ENCODE measurements at places on chromosomes 11 and 22.

- DNase-seq = no peak
Observed at GRCh38 chr11:1440496-1440895, 46.1 kb downstream of the MOB2 start.

DNA sequence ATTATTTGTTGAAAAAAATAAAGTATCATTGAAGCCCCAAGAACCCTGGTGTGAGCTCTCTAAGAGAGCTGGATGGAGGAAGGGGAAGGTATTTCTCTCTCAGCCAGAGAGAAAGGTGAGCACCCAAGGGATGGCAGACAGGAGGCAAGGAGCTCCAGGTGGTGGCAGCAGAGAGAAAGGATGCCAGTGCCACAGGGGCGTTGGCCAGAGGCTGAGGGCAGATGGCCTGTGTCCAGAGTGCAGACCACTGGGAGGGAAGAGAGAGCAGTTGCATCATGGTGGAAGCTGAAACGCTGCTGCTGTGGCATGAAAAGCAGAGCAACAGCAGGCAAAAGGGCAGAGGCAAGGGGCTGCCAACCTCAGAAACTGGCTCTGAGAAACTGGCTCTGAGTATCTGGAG is 8.5 kb downstream of the SPON1 start:
- DNase-seq = peak; percentile 29

GRCh38 chr11:41779401-41779960 is 320.0 kb upstream of the LRRC4C start:
- DNase-seq = no peak

GRCh38 chr11:129853518-129854231 is 38.0 kb downstream of the TMEM45B start:
- DNase-seq = peak; percentile 73

- DNase-seq = no peak
Observed at GRCh38 chr11:72513411-72513810, 79.1 kb upstream of the CLPB start.

DNA sequence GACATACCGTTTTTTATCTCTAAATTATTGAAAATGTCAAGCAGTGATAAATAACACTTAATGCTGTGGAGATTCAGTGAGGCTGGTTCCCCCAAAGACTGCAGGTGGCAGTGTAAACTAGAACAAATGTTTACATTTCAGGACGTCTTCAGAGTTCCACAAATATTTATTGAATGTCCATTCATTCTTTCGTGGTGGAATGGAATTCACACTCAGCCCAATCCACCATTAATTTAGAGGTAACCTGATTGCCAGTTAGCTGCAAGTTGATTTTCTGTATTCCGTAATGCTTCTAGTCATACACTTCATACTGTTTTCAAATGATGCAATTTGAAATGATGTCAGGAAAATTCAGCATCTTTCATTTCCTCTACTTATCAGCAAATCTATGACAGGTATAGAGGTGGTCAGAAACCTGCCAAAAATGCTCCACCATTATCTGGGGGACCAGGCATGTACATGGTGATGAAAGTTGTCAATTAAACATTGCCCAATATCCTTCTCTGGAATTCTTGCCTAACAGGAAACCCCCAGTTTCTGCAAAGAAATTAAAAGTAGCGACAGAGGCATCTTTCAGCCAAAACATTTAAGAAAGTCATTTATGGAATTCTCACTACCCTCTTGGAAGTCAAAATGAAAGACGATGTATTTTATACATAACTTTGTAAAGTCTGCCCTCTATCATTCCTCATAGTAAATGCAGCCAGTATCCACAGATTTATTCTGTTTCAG is 94.3 kb upstream of the BMAL1 start:
- DNase-seq = no peak

GRCh38 chr22:20271114-20271994 is 3.2 kb upstream of the RTN4R start:
- no peak for DNase-seq

- DNase-seq = no peak
Observed at GRCh38 chr22:50301581-50301991, 5.9 kb downstream of the PLXNB2 start.

DNA sequence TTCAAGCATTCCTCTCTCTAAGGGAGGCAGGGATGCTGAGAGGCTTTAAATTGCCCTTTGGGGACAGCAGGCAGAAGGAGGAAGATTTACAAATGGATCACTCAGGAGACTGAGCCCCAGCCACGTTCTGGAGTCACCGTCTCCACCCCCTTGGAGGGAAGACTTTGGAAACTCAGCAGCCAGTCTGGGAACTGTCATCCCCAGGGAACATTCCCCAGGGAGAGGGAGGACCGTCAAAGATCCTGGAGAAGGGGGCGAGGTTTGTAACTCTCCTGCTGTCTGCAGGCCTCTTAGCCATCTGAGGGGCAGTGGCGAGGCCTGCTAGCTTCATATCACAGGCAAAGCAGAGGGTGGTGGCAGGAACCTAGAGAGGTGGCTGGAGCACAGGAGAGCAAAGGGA is 56.1 kb upstream of the SLC22A12 start:
- DNase-seq = no peak

- DNase-seq = no peak
Observed at GRCh38 chr22:19828035-19828401, 26.7 kb downstream of the GNB1L start.

DNA sequence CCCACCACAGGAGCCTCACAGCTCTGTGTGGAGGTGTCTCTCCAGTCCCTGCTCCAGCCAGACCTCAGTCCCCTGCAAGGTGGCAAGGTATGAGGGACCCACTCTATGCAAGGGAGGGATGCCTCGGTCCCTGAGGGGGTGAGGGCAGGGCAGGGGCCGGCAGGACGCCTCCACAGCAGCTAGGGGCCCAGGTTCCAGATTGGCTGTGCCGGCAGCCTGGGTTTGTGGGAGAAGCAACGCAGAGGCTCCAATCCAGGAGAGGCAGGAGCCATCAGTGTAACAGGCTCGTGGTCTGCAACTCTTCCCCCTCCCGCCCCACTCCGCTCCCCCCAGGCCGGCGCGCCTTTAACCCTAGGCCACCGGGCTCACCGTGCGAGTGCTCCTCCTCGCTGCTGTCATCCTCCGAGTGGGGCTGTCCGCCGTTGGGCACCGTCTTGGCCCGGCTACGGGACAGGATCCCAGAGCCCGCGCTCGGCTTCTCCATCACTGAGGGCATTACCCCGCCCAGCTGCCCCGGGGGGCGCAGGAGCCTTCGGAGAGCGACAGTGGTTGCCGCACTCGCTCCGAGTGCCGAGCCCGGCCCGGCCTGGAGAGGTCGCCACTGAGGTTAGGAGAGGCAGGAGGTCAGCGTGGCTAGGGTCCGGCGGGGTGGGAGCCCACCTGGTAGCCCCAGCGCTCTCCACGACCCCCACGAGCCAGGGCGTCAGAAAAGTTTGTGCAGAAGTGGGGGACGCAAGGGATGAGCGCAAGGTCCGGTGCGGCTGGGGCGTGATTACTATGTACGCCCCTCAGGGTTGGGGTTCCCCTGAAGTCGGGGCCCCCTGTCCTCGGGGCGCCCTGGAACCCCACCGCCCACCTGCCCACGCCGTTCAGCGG is 765 bp downstream of the RCOR2 start:
- no peak for DNase-seq

DNA sequence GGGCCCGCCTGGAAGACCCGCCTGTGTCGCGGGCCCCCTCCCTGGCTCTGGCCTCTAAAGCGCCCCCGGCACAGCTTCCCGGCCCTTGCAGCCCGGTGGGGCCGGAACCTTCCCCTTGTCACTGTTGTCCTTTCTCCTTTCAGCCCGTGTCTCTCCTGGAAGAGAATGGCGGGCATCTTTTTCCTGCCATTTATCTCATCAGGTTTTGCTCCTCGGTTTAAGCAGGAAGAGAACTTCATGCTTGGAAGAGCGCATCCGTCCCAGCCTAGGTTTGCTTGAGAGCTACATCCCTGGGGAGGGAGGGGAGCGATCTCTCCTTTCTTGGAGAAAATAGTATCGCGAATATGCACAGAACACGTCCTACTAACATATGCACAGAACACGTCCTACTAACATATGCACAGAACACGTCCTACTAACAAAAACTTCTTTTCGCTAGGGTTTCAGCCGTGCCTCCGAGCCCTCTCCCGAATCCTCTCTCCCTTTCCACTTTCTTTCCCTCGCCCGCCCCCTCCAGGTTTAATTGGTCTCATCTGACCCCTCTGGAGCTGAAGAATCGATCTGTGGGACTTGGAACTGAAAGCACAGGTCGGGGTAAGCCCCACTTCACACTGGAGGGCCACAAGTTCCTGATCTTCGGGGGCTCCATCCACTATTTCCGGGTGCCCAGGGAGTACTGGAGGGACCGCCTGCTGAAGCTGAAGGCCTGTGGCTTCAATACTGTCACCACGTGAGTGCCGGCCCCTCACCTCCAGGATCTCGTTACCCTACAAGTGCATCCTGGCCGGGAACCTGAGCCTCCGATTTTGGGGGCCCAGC is 1.2 kb downstream of the GLB1L3 start:
- no peak for DNase-seq

- no peak for DNase-seq
Observed at GRCh38 chr11:10982704-10983510, 125.1 kb upstream of the ZBED5 start.

DNA sequence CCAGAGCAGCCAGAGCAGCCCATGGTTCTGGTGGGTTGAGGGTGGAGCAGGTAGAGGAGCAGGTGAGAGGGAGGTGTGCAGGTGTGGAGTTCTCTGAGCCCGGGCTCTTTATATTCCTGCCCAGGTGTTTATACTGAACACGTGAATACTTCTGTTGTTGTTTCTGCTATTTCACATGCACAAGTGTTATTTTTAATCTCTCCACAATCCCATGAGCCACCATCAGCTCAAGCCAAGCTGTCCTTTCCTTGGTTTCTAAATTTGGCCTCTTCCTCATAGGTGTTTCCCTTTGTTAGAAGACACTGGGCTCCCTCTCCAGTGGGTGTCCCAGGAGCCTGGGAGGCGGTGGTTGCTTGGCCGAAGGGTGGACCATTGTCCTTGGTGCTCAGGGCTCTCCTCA is at the start of gene KRTAP5-3:
Gene KRTAP5-3, minus strand, starts transcription at position 101 of the 400 bp plus-strand sequence. Its CDS starts 78 bp downstream, at position 23.
- no peak for DNase-seq

GRCh38 chr22:46738647-46739093 is 618 bp upstream of the CERK start:
- DNase-seq = no peak

DNA sequence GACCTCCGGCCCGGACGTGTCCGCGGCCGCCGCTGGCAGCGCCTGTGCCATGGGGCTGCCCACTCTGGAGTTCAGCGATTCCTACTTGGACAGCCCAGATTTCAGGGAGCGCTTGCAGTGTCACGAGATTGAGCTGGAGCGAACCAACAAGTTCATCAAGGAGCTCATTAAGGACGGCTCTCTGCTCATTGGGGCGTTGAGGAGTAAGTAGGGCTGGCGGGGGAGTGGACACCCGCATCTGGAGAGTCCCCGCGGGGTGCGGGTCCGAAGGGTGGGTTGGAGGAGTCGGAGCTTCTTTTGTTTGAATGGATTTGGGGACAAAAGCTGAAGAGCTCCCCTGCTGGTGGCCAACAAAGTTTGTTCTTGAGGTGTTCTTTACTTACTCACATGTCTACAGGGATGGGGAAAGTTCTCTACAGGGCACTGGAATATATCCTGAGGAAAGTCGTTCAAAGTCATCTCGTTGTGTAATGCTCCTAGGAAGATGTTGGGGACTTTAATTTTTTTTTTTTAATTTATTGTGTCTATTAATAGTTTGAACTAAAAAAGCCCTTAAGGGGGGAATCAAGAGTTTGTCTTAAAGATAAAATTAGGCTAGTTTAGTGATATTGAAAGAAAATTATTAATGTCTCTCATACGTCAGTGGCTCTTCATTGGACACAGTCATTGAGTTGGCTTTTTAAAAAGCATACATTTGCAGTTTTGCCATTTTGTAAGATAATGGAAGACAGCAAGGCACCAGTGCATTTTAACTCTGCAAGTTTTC is 725 bp downstream of the ARHGAP42 start:
- peak; percentile 42 for DNase-seq

- DNase-seq = peak; percentile 16
Observed at GRCh38 chr11:117792992-117793391, 4.0 kb downstream of the DSCAML1 start.

DNA sequence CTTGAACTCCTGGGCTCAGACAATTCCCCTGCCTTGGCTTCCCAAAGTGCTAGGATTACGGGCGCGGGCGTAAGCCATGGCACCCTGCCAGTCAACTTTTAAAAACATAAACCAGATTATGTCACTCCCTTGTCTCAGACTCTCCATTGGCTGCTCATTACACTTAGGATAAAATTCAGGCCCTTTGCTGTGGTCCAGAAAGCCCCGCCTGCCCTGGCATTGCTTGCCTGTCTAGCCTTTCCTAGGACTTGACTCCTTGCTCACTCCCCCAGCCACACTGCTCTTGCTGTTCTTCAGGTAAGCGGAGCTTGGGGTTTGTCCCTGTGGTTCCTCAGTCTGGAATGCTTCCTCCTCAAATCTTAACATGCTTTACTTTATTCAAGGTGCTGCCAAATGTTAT is 30.5 kb downstream of the DIXDC1 start:
- DNase-seq = no peak

DNA sequence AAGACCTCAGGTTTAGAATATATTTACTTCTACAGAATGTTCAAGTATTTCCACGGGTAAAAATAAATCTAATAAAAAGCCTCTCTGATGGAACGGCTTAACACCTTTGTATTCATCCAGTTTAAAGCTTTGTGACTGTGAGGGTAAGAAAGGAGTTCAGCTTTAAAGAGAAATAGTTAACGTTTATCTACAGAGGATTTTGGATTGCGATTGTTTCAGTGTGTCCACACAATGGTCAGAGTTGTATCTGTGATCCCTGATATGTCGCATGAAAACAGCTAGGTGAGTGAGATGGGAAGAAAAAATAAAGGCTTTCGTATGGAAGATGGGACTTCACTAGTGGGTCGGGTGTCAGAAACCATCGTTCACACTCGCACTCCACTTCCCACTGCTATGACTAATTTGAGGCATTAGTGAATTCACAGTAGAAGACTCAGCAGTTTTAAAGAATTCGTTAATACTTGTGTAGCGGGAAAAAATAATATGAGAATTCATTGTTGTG is 1.6 kb downstream of the APLP2 start:
- no peak for DNase-seq

DNA sequence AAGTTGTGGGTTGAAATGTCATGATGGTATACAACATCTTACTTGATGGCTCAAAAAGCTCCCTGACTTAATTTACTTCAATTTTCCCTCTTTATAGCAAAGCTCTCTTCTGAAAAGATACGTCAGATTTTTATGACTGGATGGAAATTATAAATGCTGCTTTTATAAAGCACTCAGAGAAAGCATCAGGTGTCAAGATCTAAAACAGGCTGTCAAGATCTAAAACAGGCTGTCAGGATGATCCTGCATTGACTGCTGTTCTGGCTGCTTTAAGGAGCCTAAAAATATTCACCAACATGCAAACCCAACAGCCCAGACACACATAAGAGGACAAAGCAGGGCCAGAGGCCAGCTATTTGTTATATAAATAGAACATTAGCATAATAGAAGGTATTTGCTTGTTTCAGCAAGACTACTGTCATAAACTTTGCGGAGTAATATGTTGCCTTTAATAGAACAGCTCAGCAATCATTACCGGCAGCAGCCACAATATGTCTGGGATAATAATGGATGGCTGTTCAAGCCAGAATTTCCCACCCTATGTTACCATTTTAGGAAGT is 77.3 kb upstream of the ANO5 start:
- no peak for DNase-seq

DNA sequence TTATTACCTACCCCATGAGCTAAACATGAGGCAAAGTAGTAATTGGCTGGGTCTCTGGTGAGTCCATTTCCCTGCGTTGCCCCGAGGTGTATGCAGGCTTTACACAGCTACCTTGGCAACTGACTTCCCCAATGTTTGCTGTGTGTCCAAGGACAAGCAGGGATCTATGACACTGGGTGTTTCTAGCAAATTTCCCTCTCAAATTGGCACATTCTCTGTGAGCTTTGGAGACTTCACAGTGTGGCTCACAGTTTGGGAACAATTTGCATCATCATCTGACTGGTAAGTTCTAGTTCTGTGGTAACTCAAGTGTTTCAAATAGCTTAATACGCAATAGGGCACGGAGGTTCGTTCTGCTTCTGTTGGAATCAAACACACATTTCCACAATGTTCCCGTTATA is 12.5 kb downstream of the NNMT start:
- peak; percentile 30 for DNase-seq
